ENCODE measurements at places on chromosomes 12 and 14.

GRCh38 chr12:17992002-17992656 lies 97.9 kb downstream of the RERGL start:
- no peak for DNase-seq

DNA sequence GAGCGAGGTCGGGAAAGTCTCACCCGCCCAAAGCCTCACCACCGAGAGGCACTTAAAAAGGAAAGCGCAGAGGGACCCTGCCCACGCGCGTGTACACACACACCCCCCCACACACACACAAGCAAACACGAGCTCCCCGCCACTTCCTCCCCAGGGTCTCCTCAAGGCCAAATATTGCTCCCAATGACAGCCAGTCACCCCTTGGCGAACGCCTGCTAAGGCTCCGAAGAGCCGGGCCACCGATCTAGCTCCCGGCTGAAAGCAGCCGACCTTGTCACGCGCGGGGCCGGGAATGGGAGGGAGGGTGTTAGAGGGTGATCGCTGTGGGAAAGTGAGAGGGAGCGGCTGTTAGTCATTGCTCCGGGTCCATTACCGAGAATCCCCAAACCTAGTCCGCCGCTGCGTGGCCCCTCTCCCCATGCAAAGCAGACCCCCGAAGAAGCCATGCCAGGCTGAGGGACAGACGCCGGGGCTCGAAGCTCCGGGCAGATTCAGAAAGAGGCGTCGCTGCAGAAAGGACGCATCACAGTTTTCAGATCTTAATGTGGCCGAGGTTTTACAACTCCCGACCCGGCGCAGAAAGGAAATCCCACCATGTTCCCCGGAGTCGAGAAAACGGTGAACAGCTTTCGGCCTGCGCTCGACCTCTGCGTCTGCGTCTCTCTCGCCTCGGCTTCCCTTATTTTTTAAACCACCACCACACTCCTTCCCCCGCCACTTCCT lies 2.6 kb downstream of the BMP4 start:
- DNase-seq, result no peak

DNA sequence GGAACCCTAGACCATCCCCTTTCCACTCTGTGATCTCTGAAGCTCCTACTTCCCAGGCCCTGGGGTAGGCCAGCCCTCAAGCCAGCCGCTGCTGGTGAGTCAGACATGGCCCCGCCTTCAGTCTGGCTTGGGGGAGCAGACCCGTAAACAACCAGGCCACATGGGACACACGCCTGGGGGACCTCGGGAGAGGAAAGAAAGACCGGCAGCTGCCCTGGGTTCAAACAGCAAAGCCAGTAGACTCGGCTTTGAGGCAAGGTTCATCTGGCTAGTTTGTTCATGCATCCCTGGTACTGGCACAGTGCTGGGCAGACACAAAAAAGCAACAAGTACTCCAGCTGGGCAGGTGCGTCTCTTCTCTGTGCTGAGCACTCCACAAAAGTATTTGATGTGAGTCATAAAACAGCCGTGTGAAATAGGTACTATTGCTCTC lies 101.9 kb downstream of the SETD3 start:
- DNase-seq, result no peak

DNA sequence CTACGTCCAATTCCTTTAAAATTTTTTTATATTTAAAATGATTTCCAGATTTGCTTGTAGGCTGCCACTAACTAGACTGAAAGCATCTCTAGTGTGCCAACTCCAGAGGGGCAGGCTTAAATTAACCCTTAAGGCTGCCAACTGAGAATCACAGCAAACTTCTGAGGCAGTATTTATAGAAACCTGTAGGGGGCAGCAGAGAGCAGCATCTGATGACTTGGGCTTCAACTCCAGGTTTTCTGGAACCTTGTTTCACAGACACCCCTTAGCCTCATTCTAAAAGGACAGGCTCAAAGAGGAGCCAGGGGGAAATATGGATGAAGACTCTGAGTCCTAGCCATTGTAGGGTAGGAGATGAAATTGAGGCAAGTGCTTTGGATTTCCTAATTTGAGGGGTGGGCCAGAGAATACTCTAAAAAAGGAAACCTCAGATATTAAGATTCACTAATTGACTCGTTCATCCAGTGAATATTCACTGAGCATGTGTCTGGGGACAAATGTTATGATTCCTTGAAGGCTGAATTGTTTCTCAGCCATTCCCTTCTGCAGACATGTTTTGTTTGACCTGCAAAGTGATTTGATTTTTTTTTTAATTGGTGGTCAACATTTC lies 63.3 kb upstream of the HSPB8 start:
- DNase-seq, result no peak

GRCh38 chr12:111570084-111570961 lies 28.8 kb downstream of the ATXN2 start:
- no peak for DNase-seq

- no peak for DNase-seq
Measured at GRCh38 chr14:61511558-61511948, 183.8 kb upstream of the HIF1A start.

DNA sequence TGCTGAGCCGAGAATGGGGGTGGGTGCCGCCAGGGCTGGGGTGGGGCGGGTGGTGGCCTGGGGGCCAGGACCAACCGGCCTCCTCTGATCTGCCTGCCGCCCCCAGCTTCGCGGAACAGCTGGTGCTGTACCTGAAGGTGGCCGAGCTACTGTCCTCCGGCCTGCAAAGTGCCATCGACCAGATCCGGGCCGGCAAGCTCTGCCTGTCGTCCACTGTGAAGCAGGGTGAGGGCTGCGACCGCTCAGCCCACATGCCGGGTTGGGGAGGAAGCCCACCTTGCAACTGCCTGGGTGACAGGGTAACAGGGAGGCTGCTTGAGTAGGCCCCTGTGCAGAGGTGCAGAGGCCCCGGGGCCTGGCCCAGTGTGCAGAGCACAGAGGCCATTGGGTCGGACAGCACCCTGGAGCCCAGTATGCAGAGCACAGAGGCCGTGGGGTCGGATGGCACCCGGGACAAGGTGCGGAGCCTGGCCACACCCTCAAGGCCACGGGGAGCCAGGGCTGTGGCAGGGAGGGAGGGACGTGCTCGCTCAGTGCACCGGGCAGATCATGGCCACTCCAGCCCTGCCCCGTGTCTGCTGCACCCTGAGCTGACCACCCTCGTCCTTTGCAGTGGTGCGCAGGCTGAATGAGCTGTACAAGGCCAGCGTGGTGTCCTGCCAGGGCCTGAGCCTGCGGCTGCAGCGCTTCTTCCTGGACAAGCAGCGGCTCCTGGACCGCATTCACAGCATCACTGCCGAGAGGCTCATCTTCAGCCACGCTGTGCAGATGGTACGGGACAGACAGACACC lies 9.5 kb upstream of the PUS1 start:
- no peak for DNase-seq

Data from CD4-positive, alpha-beta T cell treated with Interleukin-15 for 1 hour (primary cell).